Right cardiac atrium (tissue), 5 donors: ENCODE measurements at places on chromosomes 6 and 20.

DNA sequence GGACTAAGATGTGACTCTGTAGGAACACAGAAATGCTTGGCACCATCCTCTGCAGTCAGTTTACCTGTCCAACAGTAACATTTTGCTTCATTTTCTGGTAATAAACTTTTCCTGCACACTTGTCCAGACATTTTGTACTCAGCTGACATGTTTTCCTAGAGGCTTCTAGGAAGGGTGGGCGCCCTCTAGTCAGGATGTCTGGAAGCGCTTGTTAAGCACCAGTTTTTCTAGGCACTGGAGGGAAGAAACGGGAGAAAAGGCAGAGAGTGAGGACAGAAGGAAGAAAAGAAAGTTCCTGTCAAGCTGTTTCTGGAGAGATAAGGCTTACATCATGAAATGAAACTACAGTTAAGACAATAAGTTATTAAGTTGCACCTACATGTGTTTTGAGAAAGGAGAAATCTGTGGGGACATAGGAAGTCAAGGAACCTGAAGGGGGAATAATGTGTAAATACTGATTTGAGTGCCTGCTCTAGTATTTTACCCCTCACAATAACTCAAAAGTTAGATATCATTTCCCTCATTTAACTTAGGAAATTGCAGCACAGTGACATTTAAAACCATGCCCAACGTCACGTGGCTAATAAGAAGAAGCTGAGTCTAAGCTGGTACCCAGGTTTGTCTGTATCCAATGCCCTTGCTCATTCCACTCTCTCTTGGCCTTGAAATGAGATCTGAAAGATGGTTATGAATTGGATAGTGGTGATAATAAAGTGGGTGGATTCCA lies 42.7 kb upstream of the TNFRSF21 start:
- DNase-seq = no peak

- no peak for DNase-seq
Measured at GRCh38 chr6:70315079-70315751, 12.3 kb upstream of the COL9A1 start.

- DNase-seq = no peak
Measured at GRCh38 chr20:52643034-52643433, 329.1 kb upstream of the TSHZ2 start.

- peak; percentile 83 for DNase-seq
Measured at GRCh38 chr6:111625461-111626391, 20.0 kb upstream of the TRAF3IP2 start.

- DNase-seq = peak; percentile 94
Measured at GRCh38 chr20:57395111-57395966, 4.1 kb downstream of the RBM38 start.

GRCh38 chr6:151286214-151286613 lies 46.4 kb downstream of the AKAP12 start:
- peak; percentile 70 for DNase-seq
